ENCODE measurements at places on chromosomes 1 and 21.

GRCh38 chr1:32339363-32339978 is 3.4 kb upstream of the MARCKSL1 start:
- DNase-seq = peak; percentile 47

- DNase-seq = no peak
Observed at GRCh38 chr1:22359427-22359826, 92.2 kb upstream of the ZBTB40 start.

DNA sequence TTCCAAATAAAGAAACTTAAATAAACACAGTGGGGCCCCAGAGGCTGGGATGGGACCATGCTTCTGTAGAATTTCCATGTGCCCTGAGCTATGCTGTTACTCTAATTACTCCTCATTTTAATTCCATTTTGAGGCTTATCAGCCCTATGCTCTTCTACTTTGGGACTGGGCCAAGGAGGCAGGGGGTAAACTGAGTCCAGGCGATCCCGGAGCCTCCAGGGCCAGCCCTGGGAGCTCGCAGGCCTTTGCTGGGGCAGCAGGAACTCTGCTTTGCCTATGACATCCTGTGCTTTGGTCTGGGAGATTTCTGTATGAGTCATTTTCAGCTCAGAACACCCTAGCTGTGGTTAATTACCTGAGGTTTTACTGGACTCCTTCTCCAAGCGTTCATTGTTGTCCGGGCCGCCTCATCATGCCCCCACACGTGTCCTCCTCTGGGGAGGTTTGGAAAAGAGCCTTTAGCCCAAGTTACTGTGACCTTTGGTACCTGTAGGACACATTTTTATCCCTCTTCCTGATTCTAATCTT is 95.7 kb downstream of the RHOU start:
- no peak for DNase-seq

DNA sequence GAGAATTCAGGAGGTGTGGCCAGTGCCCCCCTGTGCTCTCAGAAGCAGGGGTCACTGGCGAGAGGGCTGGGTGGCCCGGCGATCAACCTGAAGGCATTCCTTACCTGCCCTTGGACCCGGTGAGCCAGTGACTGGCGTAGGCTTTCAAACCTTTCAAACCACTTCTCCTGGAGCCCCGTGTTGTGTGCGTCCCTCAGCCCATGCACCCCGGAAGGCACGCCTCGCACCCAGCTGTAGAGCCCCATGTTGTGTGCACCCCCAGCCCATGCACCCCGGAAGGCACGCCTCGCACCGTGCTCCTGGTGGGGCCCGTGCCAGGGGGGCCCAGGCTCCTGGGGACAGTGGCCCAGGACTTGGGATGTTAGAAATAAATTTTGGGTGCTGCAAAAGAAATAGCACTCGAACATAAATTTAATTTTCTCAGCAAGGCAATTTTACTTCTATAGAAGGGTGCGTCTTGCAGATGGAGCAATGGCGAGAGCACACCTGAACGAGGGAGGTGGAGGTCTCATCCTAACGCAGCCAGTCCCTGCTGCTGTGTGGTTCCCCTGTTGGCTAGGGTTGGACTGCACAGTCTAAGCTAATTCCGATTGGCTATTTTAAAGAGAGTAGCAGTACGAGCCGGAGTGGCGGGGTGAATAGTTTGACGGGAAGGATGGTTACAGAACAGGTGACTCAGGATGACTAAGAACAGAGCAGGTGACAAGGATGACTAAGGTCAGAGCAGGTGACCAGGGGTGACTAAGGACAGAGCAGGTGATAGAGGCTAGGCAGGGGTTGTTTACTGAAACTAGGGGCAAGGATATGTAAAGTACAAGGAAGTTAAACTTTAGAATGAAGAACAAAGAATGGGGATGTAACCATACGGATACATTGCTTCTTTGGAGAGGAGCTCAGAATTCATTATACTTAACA is 47.4 kb downstream of the PRKCZ start:
- DNase-seq = no peak

- DNase-seq = no peak
Observed at GRCh38 chr1:19454265-19455146, 30.8 kb downstream of the CAPZB start.
